Activated CD4-positive, alpha-beta T cell treated with anti-CD3 and anti-CD28 coated beads, Interleukin-2, amount 10 ng/mL, durations not matched to agents 24 days and 14 days (primary cell): ENCODE measurements at places on chromosomes 16 and 17. TPM values are rescaled to one million over a fixed set of nuclear protein-coding genes. Genes with fewer than 3 reads are reported as not detected.

DNA sequence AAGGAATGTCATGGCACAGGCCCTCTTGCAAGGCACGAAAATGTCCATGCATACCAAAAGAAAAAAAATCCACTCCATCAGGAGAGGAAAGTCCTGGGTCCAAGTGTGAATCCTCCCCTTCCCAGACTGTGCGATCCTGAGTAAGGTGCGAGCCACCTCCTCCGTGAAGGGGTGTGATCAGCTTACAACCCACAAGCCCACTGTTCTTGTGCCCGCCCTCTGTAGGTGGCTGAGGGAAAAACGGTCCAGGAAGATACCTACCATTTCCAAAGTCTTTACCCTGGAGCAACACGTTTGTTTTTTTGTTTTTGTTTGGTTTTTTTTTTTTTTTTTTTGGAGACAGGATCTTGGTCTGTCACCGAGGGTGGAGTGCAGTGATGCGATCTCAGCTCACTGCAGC lies 116.5 kb downstream of the ZNF423 start:
- no peak overlapping the region for H3K27ac ChIP-seq
- no peak for DNase-seq
- H3K27me3 ChIP-seq = no peaks in the 10 kb centered on the region
- no peaks in the 10 kb centered on the region for H3K4me1 ChIP-seq
- H3K4me3 ChIP-seq = no peak overlapping the region

- DNase-seq = no peak
- H3K27me3 ChIP-seq = no peaks in the 10 kb centered on the region
- peaks cover 12% of the 10 kb centered on the region for H3K4me1 ChIP-seq
- H3K27ac ChIP-seq = no peak overlapping the region
These were observed 28.0 kb upstream of the FOXK2 start for GRCh38 chr17:82491533-82491932.

- DNase-seq = peak; percentile 86
- H3K4me1 ChIP-seq = peaks cover 14% of the 10 kb centered on the region
- H3K27me3 ChIP-seq = peaks cover 16% of the 10 kb centered on the region
- H3K4me3 ChIP-seq = peak overlapping the region; percentile 94
- H3K36me3 ChIP-seq = peaks cover 3% of the 10 kb centered on the region
These were observed 643 bp downstream of the HSDL1 start for GRCh38 chr16:84144209-84144858.

Gene ZNF646
- total RNA-seq = 21.1 and 23.3 TPM in 2 replicates
